ENCODE measurements at places on chromosomes 3 and 15.

GRCh38 chr3:118098827-118099226 is 935.8 kb downstream of the IGSF11 start:
- DNase-seq: no peak

- no peak for DNase-seq
Observed at GRCh38 chr3:129052675-129053074, 7.9 kb upstream of the GP9 start.

DNA sequence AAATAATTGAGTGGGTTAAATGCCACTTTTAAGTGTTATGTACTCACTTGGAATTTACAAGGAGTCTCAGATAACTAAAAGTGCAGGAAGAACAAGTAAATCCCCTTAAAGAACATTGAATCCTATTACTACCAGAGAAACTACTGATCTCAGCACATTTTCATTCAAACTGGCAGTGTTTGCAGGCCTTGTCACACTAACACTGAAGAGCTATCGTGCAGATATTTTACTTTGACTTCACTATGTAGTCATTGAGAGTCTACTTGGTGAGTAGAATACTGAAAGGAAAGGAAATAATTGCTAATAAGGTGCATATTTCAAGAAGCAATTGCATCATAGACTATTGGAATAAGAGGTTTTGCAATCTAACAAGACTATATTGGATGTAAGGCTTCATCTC is 721.4 kb upstream of the CBLB start:
- DNase-seq: no peak

- no peak for DNase-seq
Observed at GRCh38 chr3:47227678-47228077, 54.9 kb downstream of the KIF9 start.

GRCh38 chr15:51328926-51329325 is 9.5 kb downstream of the CYP19A1 start:
- DNase-seq: no peak

DNA sequence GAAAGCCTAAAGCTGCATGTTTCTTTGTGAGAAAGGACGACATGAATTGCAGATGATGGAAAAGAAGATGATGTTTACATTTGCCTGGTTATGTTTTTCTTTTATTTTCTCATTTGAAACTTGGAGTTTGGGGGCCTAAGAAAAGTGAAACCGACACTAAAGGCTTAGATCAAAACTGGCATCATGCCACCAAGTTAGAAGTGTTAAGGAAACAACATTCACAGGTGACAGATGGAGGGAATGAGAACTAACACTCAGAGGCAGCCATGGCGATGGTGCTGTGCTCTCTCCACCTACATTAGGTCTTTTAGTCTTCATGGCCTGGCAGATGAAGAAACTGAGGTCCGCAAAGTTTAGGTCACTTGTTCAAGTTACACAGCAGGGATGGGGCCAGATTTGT is 923.6 kb downstream of the TUSC7 start:
- DNase-seq: no peak

DNA sequence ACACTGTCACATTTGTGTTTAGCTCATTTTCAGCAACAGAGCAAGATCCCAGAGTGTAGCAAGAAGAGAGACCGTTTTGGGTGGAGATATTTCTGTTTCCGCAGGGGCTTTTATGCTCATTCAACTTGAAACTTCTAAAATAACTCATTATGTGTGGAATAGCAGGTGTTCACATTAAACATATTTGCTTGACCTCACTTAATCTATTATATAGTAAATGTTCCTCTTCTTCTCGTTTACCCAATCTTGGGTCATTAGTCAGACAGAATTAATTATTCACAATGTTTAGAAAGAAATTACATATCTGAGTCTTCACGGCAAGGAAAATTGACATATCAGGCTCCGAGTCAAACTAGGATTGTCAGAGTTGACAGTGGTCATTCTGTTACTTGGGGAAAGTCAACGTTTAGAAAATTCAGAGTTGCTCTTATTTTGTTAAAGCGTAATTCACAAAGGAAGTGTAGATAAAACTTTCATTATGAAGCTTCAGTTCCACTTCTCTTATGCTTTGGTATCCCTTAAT is 222.9 kb downstream of the TPRG1 start:
- no peak for DNase-seq

- no peak for DNase-seq
Observed at GRCh38 chr3:73294537-73294936, 233.1 kb downstream of the EBLN2 start.

DNA sequence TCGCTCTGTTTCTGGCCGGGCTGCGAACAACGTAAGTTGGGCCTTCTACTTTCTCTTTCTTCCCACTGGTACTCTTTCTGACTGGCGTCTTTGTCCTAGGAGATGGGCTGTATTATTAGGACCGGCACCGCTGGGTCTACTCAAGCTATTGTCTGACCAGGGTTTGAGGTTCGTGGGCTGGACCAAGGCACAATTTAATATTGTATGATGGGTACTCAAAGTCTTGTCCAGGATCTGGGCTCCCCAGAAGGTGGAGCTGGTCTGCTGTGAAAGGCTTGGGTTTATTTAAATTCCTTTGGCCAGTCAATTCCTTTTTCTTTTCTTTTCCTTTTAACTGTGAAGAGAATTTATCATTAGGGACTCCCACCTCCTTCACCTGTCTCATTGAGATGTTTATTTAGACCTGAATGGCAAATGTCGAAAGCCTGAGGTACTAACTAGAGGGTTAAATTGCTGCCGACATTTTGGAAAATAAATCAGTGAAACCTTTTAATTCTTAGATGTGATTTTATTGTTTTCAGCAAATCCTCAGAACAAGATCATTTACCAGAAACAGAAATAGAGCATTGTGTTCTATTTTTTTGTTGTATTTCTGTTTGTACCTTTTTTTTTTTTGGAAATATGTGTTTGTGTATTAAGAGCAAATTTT is 410 bp downstream of the LRRC49 start:
- DNase-seq: no peak

DNA sequence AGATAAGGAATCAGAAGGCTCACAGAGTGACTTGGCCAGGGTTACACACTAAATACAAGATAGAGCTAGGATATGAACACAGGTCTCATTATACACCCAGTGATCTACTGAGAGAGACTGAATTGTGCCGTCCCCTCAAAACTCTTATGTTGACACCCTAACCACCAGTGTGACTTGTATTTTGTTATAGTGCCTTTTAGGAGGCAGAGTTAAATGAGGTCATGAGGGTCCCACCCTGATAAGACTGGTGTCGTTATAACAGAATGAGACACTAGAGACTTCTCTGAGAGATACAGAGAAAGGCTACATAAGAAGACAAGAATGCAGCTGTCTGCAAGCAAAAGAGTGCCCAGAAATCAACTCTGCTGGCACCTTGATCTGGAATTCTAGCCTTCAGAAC is 12.6 kb downstream of the KPNA1 start:
- no peak for DNase-seq

- DNase-seq: no peak
Observed at GRCh38 chr3:130963878-130964277, 62.7 kb downstream of the ASTE1 start.

- DNase-seq: no peak
Observed at GRCh38 chr3:61172684-61173083, 78.6 kb downstream of the FHIT start.

- DNase-seq: no peak
Observed at GRCh38 chr15:69657626-69658025, 205.0 kb downstream of the RPLP1 start.

DNA sequence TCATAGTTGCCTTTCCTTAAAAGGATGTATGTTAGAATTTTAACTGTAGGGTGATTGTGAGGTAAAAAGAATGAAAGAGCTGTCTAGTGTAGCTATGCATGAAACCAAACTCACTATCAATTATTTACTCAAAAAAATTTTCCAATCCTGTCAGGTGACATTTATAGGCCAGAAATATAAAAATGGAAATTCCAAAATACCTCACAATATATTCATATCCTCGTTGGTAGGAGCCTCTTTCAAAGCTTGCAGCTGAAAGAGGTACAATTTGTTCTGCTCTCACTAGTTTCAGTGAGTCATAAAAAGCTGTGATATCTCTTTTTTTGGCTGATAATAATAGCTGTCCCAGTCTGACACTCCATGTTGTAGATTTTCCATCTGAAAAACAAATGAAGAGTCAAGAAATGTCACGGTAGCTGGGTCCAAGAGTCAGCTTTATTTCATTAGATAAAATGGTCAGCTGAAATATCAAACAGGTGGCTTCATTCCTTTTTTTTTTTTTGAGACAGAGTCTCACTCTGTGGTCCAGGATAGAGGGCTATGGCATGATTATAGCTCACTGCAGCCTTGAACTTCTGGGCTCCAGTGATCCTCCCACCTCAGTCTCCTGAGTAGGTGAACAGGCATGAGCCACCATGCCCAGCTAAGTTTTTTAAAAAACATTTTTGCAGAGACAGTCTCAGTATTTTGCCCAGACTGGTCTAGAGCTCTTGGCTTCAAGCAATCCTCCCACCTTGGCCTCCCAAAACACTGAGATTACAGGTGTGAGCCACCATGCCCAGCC is 50.8 kb upstream of the XRN1 start:
- no peak for DNase-seq

- DNase-seq: no peak
Observed at GRCh38 chr3:36178018-36178417, 202.3 kb upstream of the STAC start.

DNA sequence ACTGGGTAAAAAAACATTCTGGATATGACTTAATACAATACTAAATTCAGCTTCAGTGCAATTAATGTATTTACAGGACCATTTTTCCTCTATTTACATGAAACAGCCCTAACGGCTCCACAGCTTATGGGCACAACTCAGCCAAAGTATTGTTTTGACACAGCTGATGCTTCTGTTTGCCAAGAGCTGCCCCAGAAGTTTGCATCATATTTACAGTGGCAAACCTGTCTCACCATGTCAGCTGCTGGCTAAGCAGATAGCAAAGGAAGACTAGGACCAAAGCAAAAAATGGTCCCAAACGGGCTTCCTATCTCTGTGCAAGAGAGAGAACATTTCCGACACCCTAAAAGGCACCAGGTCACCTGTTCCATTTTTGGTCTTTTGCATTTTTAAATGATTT is 94.5 kb downstream of the ADAMTS9 start:
- DNase-seq: no peak

DNA sequence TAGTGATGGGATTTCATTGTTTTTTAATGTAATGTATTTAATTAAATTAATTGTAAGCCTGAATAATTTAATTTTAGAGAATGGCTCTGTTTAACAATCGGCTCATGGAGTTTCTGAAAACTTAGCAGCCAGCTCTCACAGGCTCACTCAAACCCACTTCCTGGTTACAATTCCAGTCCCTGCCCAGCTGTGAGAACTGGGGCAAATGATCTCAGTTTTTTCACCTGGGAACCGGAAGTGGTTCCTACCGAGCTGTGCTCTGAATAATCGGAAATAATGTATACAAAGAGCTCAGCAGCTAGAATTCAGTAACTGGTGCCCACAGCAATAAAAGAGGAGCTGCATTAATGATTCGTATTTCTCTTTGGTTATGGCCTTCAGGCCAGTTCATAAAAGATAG is 244.3 kb upstream of the MCTP2 start:
- DNase-seq: no peak

DNA sequence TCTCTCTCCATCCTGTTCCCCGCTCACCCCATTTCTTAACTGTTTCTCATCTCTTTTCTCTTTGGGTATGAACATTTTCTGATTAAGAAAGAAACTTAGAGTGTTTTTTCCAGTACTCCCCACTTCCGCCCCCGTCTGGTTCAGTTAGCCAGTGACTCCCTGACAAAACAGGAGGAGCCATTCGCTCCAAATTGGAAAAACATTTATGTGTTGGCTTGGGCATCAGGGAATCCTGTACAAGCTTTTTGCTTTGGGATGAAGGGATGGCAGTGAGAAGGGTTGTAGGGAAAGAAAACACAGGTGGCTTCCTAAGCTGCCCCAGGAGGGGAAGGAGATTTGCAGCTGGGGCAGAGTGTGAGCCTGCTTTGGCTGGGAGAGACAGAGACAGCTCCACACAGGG is 47.0 kb downstream of the BOC start:
- DNase-seq: no peak

- DNase-seq: no peak
Observed at GRCh38 chr15:46652266-46652665, 1017.4 kb downstream of the SQOR start.

DNA sequence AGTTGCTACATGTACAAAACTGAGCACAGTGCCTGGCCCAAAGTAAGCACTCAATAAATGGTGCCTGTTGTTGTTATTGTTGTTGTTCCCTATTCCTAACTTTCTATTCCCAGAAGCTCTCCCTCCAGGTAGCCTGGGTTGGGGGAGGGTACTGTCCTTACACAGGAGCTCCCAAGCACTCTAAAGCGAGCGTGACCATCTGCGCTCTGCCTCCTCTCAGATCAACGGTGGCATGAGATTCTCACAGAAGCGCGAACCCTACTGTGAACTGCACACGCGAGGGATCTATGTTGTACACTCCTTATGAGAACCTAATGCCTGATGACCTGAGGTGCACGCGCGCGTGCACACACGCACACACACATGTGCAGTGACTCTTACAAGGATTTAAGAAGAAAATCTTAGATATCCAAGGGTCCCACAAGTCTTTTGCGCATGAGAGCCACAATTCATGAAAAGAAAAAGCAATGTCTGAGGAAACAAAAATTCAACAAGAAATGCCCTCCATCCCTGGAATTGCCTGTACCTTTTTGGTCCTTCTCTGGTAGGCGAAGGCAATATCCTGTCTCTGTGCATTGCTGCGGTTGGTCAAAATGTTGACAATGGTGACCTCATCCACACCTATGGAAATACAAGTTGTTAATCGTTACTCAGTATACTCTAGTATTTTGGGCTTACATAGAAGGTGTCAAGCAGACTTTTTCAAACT is 33.7 kb downstream of the ANXA2 start:
- no peak for DNase-seq

DNA sequence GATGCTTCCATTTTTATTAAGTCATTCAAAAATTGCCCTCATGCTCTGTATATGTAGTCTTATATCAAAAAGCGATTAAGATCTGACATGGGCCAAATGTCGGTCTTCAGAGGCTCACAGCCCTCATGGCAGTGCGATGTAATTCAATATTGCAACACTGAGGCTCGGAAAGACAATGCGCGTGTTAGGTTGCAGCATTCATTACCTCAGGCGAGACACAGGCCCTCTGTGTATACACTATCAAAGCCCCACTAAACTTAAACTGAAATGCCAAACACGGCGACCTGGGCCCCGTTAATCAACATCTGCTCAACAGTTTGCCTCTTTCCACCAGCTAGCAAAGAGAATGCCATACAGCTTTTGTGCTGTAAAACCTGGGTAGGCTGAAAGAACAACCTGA is 413.4 kb downstream of the ERC2 start:
- no peak for DNase-seq

DNA sequence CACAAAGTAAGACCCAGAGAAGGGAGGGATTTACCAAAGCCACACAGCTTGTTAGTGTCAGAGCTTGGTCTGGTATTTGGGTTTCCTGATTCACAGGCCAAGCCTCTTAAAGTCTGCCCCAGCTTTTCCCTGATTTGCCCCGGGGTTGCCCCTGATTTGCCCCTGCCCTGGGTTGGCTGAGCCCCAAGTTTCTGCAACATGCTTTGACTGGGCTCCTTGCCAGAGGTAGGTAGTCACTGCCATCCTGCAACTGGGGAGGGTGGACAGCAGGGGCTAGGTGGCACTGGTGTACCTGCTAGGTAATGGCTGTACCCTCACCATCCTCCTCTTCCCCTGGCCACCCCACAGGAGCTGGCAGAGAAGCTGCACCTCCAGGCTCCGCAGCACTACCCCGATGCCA is 2.5 kb downstream of the MPI start:
- no peak for DNase-seq

Data from activated naive CD4-positive, alpha-beta T cell treated with anti-CD3 and anti-CD28 coated beads, Interleukin-2, amount 50 U/mL, for 16 hours (primary cell).